ENCODE measurements at places on chromosomes 4 and X.

GRCh38 chrX:134969726-134970125 is 21.1 kb upstream of the SMIM10 start:
- no peak for DNase-seq

DNA sequence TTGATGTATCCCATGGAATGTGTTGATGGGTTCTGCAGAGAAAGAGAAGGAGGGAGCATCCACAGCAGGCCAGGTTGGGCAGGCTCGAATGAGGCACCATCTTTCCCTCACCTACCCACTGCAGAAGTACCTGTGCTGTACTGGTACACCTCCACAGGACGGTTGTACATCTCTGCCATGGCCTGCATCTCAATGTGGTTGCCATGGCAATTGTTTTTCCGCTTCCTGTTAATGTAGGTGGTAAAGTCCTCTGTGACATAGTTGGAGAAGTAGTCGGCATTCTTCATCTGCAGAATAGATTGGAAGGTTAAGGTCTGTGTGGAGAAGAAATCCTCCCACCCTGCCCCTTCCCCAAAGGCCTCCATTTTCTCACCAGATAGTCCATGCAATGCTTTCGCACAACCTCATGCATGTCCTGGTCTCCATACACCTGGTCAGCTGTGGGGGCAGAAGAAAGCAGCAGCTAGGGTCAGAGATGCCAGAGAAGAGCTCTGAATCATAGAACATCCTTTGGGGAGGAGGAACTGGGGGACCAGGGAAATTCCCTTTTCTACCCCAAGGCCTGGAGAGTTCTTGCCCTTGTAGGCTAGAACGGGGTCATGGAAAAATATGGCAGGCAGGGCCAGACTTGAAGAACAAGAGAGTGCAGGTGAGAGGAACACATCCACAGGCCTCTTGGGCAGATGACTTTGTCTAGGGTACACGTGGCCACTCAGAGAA is 15.9 kb upstream of the PIM2 start:
- no peak for DNase-seq

- no peak for DNase-seq
These were observed 16.6 kb upstream of the ERCC6L start for GRCh38 chrX:72255445-72255844.

DNA sequence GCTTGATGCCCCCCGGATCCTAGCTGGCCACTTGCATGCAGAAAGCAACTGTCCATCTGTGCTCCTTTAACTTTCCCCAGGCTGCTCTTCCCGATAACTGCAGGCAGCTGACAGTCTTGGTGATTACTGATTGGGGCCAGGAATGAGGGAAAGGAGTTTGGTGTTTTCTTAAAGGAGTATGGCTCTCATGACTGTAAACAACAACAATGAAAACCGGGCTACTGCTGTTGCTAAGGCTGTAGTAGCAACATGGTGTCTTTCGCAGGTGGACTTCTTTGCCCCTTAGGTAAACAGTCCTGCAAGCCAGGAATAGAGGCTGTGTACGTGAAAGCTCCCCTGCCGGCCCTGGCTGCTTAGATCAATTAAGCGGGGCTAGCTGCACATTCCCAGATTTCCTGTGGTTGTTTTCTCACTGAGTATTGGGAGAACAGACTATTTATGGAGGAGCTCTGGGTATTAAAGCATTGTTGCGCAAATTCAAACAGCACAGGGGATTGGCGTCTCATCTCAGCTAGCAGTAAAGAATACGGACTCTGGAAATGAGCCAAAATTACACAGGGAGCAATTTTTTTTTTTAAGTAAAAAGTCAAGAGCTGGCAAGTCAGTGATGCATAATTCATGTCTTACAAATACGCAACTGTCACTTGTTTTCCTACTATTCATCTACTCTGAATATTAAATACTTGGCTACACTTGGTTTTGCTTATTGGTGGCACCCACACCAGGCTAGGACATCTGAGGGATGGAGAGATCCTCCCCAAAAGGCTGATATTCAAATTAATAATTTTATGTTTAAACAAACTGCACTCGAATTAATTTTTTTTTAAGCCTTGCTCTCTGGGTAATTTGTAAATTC is 61.6 kb upstream of the NAP1L5 start:
- DNase-seq, result no peak

DNA sequence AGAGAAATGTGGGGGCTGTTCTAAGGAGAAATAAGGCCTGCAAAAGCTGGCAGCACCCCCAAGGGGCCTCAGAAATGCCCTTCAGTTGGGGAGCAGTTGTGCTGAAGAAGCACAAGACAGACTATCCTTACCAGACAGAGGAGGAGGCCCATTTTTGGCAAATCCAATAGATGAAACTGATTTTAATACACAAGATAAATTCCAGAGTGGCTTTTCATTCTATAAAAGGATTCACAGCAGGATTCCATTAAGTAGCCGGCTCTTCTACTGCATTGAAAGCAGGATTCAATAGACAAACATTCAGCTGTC is 8.1 kb downstream of the SEPTIN6 start:
- DNase-seq, result no peak

DNA sequence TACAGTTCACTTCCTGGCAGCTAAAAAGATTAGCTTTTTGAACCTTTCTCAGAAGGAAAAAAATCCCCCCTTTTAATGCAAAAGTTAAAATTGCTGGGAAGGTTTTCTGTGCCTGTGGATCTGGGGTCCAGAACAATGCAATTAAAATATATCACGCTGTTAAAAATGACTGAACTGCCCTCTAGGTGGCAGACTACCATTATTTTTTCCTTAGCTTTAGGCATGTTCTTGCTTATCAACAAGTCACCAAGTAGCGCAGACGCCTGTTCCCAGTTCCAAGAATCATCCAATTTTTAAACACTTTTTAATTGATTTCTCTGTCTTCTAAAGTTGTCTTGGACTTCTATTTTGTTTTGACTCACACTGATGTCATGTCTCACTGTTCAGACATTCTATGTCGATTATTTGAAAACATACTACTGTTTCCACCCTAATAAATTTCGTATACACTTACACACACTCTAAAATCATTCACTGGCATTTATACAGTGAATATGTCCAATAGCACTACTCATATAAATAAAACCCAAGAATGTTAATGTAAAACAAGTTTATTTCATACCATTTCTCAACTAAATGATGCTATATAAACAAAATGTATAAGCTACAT is 661.6 kb downstream of the RAPGEF2 start:
- DNase-seq, result no peak

- no peak for DNase-seq
These were observed 5.8 kb downstream of the MTMR8 start for GRCh38 chrX:64389489-64389888.

DNA sequence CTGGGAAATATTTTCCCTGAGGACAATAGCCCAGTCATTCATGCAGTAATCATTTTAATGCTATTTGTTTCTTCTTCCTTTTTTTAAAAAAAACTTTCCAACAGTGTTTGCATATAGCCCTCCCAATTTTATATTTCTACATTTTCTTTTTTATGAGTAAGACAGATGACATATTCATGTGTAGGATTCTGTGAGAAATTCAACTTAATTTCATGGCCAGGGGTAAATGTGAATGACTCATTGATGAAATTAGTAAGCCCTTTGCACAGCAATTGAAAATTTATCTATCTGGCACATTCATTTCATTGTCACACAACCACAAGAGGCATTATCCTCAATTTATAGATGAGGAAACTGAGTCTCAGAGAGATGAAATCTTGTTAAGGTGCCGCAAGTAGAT is 13.7 kb upstream of the SMIM20 start:
- no peak for DNase-seq

- DNase-seq, result no peak
These were observed 22.3 kb downstream of the APLN start for GRCh38 chrX:129632443-129632842.

GRCh38 chr4:68287704-68288392 is 42.4 kb upstream of the TMPRSS11B start:
- DNase-seq, result no peak

DNA sequence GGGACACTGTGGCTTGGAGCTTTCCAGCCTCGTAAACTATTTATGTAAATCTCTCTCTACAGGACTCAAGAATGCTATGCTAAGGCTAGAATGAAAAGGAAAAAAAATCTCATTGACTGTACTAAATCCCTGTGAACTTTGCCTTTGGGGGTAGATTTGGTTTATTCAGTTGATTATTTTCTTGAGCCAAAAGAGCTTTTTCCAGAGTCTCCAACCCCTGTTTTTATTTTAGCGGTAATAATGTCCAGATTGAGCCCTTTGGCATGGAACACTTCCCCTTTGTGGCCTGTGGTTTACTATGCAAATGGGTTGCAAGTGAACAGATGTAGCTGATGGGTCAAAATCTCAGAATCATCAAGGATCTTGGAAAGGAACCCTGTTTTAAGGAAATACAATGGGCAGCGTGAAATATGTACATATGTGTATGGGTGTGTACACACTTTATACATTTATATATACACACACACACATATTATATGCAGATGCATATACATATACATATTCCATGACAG is 72.9 kb downstream of the FAM9B start:
- DNase-seq, result no peak

GRCh38 chr4:40952672-40953071 is 202.9 kb downstream of the NSUN7 start:
- no peak for DNase-seq

DNA sequence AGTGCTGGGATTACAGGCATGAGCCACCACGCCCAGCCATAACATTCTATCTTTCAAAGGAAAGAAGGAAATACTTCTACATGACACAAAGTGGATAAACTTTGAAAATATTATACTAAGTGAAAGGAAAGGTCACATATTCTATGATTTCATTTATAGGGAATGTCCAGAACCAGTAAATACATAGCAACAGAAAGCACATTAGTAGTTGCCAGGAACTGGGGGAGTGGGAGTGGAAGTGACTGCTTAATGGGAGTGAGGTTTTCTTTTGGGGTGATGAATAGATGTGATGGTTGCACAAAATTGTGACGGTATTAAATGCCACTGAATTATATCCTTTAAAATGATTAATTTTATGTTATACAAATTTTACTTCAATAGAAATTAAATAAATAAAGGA is 95.7 kb upstream of the IL15 start:
- no peak for DNase-seq

DNA sequence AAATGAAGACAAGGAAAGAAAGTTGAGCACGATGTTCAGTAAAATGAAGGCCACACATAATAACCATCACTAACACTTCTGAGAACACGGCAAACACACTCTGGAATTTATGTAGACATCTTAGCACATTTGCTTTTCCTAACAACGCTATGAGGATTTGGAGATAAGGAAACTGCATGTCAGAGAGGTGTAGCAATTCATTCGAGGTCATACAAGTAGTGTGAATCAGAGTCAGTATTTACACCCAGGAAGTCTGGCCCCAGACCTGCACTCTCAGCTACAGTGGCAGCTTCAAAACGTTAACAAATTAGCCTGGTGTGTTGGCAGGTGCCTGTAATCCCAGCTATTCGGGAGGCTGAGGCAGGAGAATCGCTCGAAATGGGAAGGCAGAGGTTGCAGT is 253.4 kb downstream of the PDGFC start:
- DNase-seq, result no peak

GRCh38 chrX:48306175-48306574 is 50.3 kb downstream of the SSX3 start:
- no peak for DNase-seq

GRCh38 chr4:83109480-83110222 is 4.9 kb downstream of the PLAC8 start:
- DNase-seq, result no peak

DNA sequence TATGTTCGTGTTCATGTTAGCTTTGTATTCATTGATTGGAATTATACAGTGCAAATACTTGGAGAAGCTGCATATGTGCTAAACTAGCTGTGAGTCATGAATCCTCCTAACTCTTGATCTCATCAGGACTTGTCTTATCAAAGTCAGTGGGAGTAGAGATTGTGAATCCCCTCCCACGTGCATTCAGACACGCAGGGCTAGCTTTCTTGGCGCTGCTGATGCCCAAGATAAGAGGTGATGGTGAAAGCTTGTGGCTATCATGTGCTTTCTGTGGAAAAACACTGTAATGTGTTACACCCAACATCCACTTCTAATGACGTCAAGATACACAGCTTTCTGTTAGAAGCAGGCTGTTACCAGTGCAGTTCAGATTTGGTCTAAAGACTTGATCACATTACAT is 348.7 kb upstream of the HAND2 start:
- no peak for DNase-seq

DNA sequence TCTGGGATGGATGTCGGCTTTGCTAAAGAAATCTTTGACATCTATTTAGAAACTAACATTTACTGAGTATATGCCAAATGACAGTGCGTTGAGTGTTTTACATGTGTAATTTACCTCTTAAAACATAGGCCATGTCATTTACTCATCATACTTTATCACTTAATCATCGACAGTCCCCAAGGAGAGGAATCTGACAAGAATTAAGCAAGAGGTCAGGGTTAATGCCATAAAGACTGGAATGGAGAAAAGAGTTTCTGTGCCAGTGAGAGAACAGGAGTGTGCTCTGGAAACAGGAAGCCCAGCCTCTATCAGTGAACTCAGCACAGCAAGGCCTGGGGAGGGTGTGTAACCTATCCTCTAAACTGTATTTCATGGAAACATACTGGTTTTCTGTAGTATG is 28.0 kb upstream of the AMOT start:
- DNase-seq, result no peak
